Urothelium cell line (cell line): ENCODE measurements at places on chromosomes 13 and 19.
A peak's percentile ranks its signal among the peaks of the same experiment; 100 is the strongest.

- DNase-seq, result no peak
These were observed 109.6 kb downstream of the STARD13 start for GRCh38 chr13:33175991-33176390.

GRCh38 chr19:17325881-17326594 lies 8.6 kb downstream of the ANO8 start:
- no peak for DNase-seq

DNA sequence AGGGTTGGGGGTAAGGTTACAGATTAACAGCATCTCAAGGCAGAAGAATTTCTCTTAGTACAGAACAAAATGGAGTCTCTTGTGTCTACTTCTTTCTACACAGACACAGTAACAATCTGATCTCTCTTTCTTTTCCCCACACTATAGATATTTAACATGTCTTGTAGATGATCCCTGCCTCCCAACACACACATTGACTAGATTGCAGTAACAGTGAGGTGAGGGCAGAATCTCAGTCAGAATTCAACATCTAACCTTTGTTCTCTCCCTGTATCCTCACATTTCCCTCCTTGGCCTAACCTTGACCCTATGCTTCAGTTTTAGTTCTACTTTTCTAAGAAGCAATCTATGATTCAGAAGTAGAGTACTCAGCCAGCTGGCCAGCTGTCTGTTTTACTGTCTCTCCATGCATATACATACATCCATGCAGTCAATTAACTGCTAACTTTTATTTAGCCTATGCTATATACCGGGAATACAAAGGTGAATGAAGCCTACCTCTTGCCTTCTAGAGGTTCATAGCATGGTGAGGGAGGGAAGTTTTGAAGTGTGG lies 18.1 kb downstream of the DNAJC15 start:
- DNase-seq, result no peak

- DNase-seq, result no peak
These were observed 33.3 kb upstream of the SPATA13 start for GRCh38 chr13:24127116-24127631.

- DNase-seq, result no peak
These were observed 27.6 kb downstream of the CSNK1G2 start for GRCh38 chr19:1968279-1969175.

- DNase-seq, result no peak
These were observed 125.7 kb upstream of the PEG3 start for GRCh38 chr19:56966225-56966696.

GRCh38 chr19:33464010-33464732 lies 57.4 kb downstream of the PEPD start:
- no peak for DNase-seq

GRCh38 chr13:110463871-110464510 lies 97.5 kb downstream of the RAB20 start:
- no peak for DNase-seq

- DNase-seq, result peak; percentile 46
These were observed 5.8 kb upstream of the DMKN start for GRCh38 chr19:35519291-35519690.

GRCh38 chr13:90246005-90246404 lies 1101.5 kb upstream of the MIR17HG start:
- no peak for DNase-seq

DNA sequence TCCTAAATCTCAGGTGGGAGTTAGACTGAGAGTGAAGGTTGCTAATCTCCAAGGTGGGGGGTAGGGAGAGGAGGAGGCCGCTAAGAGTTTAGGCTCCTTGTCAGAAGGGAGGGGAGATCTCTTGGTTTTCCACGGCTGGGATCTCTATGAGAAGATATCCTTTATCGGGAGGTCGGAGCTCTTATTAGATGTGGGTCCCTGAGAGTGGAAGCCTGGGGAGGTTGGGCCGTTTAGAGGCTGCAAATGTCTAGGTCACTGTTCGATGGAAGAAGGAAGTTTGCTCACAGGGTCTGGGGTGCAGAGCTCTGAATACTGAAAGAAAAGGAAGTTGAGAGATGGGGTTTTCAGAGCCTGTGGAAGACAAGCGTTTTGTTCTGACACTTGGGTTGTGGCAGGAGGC lies 3.8 kb downstream of the MYADM start:
- DNase-seq, result no peak

GRCh38 chr13:97746649-97747048 lies 206.8 kb upstream of the IPO5 start:
- DNase-seq, result no peak

DNA sequence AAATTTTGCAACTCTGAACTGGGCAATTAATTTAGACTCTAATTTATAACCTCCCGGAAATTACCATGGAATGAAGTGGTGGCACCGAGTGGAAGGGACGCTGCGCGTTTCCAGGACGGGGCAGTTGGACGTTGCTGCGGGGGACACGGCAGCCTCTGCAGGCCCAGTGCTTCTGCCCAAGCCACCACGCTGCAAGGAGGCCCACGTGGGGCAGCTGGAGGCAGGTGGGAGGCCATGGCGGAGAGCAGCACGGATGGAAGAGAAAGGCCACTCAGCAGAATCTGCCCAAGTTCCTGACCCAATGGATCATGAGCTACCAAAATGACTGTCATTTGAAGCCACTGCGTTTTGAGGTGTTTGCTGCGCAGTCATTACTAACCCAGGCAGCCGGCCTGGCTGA lies 11.2 kb upstream of the ADPRHL1 start:
- no peak for DNase-seq

GRCh38 chr19:6602729-6603114 lies 11.8 kb upstream of the CD70 start:
- no peak for DNase-seq

- no peak for DNase-seq
These were observed 71.1 kb upstream of the KCTD15 start for GRCh38 chr19:33725567-33725966.

DNA sequence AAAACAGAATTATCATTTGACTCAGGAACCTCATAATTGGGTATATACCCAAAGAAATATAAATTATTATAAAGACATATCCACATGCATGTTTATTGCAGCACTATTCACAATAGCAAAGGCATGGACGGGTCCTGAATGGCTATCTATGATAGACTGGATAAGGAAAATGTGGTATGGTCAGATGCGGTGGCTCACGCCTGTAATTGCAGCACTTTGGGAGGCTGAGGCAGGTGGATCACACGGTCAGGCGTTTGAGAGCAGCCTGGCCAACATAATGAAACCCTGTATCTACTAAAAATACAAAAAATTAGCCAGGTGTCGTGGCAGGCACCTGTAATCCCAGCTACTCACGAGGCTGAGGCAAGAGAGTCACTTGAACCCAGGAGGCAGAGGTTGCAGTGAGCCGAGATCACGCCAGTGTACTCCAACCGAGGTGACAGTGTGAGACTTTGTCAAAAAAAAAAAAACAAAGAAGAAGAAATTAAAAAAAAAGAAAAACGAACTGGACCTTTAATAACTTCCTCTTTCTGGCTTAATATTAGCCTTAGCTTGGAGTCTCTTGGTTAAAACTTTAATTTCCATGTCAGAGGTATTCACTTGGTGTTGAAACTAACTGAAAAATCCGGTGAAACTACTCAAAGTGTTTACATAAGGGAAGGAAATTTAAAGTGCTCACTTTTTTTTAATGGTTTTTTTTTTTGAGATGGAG lies 104.4 kb downstream of the ZNF486 start:
- DNase-seq, result no peak

- DNase-seq, result no peak
These were observed 2.8 kb upstream of the SHC2 start for GRCh38 chr19:463483-464207.

DNA sequence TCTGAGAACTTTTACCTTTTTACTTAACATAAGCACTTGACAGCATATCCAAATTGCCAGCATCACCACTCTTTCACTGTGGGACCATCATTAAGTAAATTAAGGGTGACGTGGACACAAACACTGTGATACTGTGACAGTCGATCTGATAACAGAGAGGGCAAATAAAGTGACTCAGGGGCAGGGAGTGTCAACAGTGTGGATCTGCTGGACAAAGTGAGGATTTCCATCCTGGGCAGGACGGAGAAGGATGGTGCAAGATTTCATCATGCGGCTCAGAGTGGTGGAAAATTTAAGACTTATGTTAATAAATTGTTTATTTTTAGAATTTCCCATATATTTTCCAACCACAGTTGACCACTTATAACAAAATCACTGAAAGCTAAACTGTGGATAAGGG lies 60.0 kb upstream of the WDFY2 start:
- DNase-seq, result no peak

- DNase-seq, result no peak
These were observed 168.0 kb downstream of the TNFSF13B start for GRCh38 chr13:108437496-108437895.

GRCh38 chr13:77460195-77460594 lies 75.3 kb upstream of the SCEL start:
- no peak for DNase-seq

- DNase-seq, result no peak
These were observed 3.0 kb upstream of the GRAMD1A start for GRCh38 chr19:34997071-34997617.

GRCh38 chr19:53381376-53381775 lies 13.6 kb upstream of the ZNF765 start:
- DNase-seq, result no peak

DNA sequence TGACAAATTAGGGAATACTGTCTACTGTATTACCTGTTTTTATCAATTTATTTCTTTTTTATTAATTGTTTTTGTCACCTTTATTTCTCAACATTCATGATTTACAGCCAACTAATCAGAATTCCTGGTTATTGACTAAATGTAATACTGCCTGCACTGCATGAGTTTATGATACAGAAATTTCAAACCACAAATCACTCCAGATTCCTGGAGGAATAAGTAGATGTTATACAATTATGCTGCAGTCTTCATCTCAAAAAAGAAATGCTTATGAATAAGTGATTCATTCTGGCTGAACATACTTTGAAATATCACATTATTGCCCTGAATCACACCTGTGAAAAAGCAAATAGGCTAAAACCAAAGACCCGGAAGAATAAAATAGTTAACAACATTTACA lies 249.7 kb downstream of the DACH1 start:
- DNase-seq, result no peak

- peak; percentile 72 for DNase-seq
These were observed 12.3 kb downstream of the CIB3 start for GRCh38 chr19:16160943-16161560.

- DNase-seq, result no peak
These were observed 2.7 kb upstream of the ZFP82 start for GRCh38 chr19:36420961-36421748.

DNA sequence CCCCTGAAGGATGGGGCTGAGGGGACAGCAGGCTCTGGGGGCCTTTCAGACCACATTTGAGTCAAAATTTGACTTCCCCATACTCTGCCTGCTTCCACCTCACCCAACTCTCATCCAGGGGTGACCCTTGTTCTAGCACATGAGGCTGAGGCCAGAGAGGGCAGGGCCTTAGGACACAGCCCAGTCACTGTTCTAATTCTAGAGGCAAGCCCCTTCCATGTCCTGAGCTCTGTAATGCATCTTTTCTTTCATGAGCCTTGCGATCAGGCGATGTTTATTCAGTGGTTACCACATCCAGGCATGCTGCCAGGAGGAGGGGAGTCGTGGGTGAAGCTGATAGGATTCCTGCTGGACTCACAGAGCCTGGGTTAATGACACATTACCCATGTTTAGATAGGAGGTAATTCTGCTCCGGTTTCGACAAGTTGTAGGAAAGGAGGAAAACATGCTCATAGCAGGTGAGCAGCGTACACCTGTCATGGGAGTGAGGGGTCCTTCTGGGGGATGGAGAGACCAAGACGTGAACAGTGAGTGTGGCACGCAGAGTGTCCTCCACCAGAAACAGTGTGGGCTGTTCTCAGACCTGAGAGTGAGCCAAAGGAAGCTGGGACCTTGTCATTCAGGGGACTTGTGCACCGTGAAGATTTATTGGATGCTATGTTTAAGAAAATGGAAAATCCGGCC lies 9.3 kb downstream of the RPS9 start:
- peak; percentile 83 for DNase-seq

DNA sequence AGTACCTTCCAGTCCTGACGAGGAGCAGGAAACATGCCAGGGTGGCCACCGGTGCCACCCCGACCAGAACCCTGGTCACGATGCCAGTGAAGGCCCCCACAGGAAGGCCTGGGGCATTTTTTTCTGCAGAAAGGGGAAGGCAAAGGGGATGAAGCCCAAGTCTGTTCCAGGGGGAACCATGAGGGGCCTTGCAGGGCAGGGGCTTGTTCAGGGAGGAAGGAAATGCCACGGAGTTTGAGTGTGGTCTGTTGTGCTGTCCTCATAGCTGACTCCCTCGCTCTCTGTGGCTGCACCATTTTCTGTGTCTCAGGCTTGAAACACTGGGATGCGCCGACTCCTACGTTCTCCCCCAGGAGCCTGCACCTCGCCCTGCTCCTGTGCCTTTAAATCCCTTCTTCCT lies 27.5 kb upstream of the CEACAM1 start:
- no peak for DNase-seq

GRCh38 chr13:109941951-109942350 lies 155.6 kb upstream of the IRS2 start:
- DNase-seq, result no peak

GRCh38 chr13:103935117-103935516 lies 868.9 kb upstream of the SLC10A2 start:
- DNase-seq, result no peak

- DNase-seq, result no peak
These were observed 19.3 kb downstream of the RUBCNL start for GRCh38 chr13:46367617-46368327.

DNA sequence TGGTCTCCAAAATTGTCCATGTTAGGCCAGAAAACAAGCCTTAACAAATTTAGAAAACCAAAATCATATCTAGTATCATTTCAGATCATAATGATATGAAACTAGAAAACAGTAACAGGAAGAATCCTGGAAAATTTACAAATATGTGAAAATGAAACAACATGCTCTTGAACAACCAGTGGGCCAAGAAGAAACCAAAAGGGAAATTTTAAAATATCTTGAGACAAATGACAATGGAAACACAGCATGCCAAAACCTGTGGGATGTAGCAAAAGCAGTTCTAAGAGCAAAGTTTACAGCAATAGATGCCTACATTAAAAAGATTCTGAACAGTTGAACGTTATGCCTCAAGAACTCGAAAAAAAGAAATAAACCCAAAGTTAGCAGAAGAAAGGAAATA lies 32.6 kb downstream of the VWA8 start:
- DNase-seq, result no peak

GRCh38 chr13:112664501-112665203 lies 25.2 kb upstream of the ATP11A start:
- no peak for DNase-seq

DNA sequence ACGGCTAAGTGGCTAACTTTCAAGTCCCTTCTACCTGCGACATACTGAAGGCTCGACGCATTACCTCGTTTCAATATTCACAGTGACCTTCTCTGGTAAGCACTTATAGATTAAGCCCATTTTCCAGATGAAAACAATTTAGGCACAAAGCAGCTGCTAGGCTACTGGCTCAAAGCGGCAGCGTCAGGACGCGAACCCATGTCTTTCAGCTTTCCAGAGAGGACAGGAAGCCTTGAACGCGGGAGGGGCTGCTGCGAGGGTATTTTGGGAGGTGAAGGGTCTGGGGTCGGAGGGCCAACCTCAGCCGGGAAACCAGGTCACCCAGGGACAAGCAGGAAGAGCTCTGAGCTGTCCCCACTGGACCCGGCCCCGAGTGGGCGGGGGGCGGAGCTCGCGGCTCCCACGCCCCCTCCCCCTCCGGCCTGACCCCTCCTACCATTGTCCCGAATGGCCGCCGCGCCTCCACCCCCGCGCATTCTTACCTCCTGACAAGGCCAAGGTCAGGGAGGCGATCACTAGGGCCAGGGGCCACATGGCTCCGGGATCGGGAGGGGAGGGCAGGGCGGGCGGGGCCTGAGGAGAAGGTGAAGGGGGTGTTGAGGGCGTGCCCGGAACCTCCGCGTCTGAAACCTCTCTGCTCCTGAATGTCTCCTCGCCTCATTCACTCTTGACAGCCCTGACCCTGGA lies at the start of gene KLK13:
Gene KLK13 (minus strand): TSS at position 559 of the 687 bp plus-strand sequence. CDS start 25 bp downstream, at position 534.
- peak; percentile 82 for DNase-seq

GRCh38 chr19:53971673-53972072 lies 8.9 kb downstream of the CACNG8 start:
- no peak for DNase-seq
